ENCODE measurements at places on chromosomes 12 and 14.
A peak's percentile ranks its signal among the peaks of the same experiment; 100 is the strongest.

DNA sequence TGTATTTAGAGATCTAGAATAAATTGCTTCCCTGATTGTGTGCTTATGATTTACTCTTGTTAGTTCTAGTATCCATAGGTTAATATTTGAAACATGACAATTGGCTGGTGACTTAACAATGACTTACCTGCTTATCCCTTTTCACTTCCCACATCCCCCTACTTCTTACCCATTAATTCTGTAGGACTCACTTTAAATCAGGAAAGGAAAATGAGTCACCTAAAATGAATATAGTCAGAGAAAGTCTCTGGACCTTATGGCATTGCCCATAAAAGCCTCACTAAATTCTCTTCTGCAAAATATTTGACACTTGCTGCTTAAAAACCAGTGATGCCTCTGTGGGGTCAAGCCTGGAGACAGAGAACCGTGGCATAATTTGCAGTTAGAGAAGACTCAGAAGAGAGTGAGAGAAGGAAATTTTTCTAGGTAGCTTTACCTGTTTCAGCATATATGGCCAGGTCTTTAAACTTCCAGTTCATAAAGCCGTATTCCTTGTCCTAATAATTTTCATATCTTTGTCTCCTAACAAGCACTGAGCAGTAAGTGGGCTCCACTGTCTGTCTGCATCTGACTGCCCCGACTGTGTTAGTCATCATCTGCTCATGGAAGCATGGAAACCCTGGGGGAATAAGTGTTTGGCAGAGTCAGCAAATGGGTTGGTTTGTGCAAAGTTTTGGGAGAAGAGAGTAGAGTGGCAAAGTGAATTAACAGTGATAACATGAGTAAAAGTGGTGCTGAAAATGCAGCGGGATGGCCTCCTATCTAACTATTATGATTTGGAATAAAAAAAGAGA lies 294.4 kb downstream of the AKAP6 start:
- no peak for DNase-seq

- DNase-seq = no peak
Observed at GRCh38 chr12:59654061-59654460, 58.2 kb downstream of the SLC16A7 start.

GRCh38 chr12:15393995-15394394 lies 71.7 kb downstream of the PTPRO start:
- DNase-seq = no peak

- peak; percentile 58 for DNase-seq
Observed at GRCh38 chr12:57216014-57216911, at the start of gene NXPH4. Gene NXPH4 (plus strand): TSS chr12:57216794. CDS start chr12:57216970, 176 bp downstream.

GRCh38 chr14:55754871-55755270 lies 174.9 kb downstream of the KTN1 start:
- DNase-seq = no peak
